ENCODE measurements at places on chromosomes 3 and 15.

GRCh38 chr3:42717306-42717705 is 14.7 kb upstream of the HHATL start:
- no peak for DNase-seq

DNA sequence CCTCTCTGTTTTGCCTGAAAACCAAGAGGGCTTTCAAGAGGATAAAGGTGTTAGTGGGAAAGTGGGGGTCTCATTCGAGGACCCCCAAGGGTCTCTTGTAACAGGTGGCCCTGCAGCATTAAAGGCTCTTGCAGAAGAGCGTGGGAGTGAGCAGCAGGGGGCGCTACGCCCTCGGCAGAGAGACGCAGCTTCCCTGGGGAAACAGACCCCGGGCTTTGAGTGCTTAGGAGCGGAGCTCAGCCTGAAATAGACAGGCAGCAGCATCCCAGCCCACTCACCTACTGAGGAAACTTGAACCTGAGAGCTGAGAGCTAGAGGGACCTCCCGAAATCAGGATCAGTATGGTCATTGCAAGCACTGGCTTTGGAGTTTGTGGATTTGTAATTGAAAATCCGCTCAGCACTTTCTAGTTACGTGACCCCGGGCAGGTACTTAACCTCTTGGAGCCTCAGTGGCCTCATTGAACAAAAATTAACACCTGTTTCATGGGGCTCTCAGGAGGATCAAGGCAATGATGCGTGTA is 25.7 kb downstream of the RPLP1 start:
- DNase-seq, result peak; percentile 68

- DNase-seq, result no peak
Measured at GRCh38 chr15:30973379-30973778, 18.0 kb downstream of the MTMR10 start.

GRCh38 chr3:16785465-16785864 is 99.3 kb upstream of the PLCL2 start:
- no peak for DNase-seq

GRCh38 chr3:37997791-37998370 is 7.3 kb downstream of the VILL start:
- DNase-seq, result no peak

DNA sequence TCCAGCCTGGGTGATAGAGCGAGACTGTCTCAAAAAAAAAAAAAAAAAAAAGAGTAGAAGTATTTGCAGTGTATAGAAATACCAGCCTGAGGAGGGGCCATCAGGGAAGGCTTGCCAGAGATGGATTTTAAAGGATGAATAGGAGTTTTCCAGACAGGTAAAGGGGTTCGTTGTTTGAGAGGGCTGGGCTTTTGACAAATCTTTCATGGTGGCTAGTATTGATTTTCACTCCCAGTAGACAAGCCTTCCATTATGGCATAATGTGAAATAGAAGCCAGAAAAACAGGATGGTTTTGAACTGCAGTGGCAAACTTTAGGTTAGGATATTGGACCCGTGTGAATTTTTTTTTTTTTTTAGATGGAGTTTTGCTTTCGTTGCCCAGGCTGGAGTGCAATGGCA is 3.6 kb downstream of the PTPN23 start:
- DNase-seq, result no peak

DNA sequence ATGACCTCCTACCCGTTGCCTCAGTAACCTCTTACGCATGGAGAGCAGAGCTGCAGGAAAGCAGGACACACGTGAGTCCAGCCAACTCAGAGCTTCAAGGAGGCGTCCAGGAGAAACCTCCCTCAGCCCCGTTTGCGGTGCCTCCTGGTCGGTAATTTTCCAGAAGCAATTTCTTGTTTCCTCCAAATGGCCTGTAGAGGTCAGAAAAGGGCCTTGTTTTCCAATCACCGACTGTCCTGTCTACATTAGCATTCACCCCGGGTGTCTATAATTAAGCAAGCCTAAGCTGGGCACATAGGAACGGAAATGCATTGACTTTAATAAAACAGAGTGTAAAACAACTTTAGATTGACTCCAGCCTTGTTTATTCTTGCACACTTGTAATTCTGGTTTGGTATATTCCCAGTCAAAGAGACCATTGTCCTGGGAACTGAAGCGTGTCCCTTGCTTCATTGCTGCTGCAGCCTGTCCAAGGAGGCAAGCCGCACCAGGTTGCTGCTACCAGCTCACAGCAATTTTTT is 836.2 kb downstream of the AGBL1 start:
- DNase-seq, result peak; percentile 46

DNA sequence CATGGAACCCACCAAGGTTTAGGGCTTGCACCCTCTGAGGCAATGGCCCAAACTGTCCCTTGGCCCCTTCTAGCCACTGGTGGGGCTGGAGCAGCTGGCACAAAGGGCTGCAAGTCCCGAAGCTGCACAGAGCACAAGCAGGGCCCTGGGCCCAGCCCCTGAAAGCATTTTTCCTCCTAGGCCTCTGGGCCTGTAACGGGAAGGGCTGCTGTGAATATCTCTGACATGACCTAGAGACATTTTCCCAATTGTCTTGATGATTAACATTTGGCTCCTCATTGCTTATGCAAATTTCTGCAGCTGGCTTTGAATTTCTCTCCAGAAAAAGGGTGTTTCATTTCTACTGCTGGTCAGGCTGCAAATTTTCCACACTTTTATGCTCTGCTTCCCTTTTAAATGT is 151.5 kb upstream of the CADPS start:
- no peak for DNase-seq

- no peak for DNase-seq
Measured at GRCh38 chr15:54208786-54209185, 230.5 kb downstream of the UNC13C start.

- no peak for DNase-seq
Measured at GRCh38 chr15:77554306-77555080, 78.2 kb downstream of the LINGO1 start.

GRCh38 chr15:67394873-67395639 is 125.9 kb upstream of the C15orf61 start:
- no peak for DNase-seq

GRCh38 chr3:177680472-177680821 is 483.2 kb upstream of the TBL1XR1 start:
- no peak for DNase-seq

DNA sequence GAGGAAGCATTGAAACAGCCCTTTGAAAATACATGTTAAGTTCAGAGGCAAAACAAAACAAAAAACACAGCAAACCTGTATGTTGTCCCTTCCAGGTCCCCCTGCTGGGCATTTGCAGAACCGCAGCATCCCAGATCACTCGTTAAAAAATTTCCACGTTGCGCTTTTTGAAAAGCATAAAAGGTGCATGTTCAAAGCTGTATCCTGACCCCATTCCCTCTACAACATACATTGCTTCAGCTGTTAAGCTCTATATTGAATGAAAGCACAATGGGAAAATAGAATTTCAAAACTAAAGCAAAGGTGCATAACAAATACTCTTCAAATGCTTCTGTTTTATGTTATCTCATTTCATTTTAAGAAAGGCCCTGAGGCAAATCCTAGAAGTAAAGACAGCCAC is 328.3 kb downstream of the THSD4 start:
- DNase-seq, result peak; percentile 44

- DNase-seq, result no peak
Measured at GRCh38 chr3:94787734-94788270, 724.9 kb downstream of the NSUN3 start.

DNA sequence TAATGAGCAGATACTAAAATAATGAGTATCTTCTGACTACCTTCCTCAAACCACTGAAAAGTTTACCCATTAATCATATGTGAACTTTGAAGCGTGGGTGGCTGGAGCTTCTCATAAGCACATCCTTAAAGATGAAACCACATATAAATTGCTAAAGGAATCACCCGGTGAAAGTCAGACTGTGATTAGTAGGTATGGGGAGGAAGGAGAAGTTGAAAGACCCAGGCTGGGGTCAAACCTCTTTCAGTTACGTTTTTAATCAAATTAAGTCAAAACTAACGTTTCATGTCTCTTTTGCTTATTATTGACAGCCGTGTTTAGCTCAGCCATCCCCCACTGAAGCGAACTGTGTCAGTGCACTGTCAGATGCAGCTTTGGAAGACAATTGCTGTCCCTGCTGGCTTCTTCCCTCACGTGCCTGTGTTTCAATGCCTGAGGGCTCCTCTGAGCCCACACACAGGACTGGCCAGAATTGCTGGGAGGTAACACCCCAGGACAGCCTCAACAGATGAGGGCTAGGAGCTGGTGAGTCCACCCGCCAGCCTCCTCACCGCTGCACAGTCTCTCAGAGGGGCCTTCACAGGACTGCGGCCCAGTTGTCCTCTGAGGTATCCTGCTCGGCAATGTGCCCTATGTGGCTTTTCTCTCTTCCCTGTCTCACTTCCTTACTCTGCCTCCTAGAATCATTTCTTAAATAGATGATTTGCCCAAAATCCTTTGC is 29.3 kb upstream of the SH3BP5 start:
- no peak for DNase-seq

- DNase-seq, result no peak
Measured at GRCh38 chr3:56851966-56852884, 50.5 kb upstream of the ARHGEF3 start.

DNA sequence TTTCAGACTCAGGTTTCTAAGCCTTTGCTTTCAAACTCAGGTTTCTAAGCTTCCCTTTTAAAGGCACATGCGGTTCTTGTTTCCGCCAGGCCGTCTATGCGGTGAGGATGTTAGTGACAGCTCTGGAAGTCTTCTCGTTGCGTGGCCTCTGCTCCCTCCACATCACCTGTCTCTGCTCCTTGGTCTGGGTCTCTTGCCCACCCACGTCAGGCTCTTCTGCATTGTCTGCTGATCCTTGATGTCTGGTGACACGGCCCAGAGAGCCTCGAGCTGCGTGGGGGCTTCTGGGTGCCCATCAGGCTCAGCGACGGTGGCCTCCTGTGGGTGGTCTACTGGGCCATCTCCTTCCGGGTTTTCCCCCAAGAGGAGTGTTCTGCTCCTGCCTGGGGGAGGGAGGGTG is 30.5 kb downstream of the KLF13 start:
- DNase-seq, result no peak

DNA sequence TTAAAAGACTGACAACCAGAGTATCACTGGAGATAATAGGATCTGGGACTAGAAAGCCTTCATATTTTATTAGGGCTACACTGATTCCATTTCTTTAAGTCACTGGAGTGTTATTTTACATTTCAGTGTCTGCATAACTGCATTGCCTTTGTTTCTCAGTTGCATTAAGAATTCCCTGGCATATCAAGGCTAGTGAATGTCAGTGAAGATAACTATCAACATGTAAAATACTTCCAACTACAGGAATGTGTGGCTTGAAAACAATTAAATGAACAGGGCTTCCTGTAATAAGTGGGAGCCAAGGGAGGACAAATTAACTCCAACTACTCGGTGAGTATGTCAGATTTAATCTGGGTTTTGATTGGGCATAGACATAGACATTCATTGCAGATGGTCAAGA is 628.5 kb downstream of the ROBO2 start:
- no peak for DNase-seq

- no peak for DNase-seq
Measured at GRCh38 chr3:42205800-42206514, 60.0 kb downstream of the CCK start.

- DNase-seq, result no peak
Measured at GRCh38 chr3:31345581-31345980, 187.1 kb upstream of the STT3B start.

DNA sequence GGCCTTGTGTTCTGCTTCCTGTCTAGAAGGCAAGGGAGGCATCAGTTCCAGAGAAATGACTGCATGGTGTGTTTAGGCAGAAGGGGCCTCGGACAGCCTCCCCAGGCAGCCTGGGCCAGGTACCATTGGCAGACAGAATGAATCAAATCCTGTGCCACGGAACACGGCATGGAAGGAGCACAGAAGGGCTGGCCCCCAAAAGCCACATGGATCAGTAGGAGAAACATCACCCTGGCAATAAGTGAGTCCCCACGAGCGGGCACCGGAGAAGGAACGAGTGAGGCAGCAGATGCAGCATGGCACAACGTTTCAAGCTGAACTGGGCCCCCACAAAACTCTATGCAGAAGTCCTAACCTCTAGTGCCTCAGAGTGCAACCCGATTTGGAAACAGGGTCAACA is 223.2 kb downstream of the ADAMTS17 start:
- DNase-seq, result no peak

DNA sequence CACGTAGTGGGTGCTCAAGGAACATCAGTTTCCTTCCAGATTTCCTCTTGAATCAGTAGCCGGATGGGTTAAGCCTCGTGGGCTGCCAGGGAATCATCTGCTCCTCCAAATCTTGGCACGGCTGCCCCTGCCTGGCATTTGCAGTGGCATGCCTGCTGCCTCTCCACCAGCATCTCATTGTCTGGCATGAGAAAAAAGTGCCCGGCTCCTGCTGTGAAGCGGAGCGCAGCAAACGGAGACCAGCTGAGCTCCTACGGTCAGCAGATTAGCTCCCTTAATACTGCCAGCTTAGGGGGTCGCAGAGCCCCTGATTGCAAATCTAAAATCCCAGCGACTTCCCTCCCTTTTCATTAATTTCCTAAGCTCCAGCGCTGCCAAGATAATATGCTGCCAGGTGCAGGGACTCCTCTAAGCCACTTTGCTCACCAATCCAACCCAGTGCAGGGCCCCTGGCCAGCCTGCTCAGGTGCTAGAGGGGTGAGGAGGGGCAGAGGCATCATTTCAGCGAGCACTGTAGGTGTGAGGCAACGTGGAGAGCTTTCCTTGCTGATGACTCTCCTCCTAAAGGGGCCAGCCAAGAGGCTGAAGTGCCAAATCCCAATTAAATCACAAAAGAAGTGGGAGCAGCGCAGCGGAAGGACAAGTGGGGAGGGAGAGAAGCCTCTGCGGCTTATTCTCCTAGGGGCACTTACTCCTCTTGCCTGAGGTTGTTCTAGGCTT is 49.6 kb upstream of the ST8SIA2 start:
- DNase-seq, result peak; percentile 69

- DNase-seq, result peak; percentile 63
Measured at GRCh38 chr15:88108991-88109390, 147.5 kb downstream of the NTRK3 start.

DNA sequence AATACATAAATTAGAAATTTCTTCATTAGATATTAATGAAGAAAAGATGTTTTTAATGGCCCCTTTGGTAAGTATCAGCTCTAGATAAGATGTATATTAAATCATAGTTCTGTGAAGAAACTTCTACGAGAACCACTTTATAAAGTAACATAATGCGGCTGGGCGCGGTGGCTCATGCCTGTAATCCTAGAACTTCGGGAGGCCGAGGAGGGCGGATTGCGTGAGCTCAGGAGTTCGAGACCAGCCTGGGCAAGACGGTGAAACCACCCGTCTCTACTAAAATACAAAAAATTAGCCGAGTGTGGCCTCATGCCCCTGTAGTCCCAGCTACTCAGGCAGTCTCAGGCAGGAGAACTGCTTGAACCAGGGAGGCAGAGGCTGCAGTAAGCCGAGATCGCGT is 2.5 kb downstream of the KPNA1 start:
- no peak for DNase-seq

- no peak for DNase-seq
Measured at GRCh38 chr3:10988991-10989484, 3.5 kb upstream of the SLC6A1 start.

- peak; percentile 74 for DNase-seq
Measured at GRCh38 chr3:18751514-18751913, 326.4 kb upstream of the SATB1 start.
